ENCODE measurements at places on chromosomes 1 and 21. TPM values are rescaled to one million over a fixed set of nuclear protein-coding genes. Genes with fewer than 3 reads are reported as not detected.

Gene SLAMF1
- 41.3 TPM for total RNA-seq

DNA sequence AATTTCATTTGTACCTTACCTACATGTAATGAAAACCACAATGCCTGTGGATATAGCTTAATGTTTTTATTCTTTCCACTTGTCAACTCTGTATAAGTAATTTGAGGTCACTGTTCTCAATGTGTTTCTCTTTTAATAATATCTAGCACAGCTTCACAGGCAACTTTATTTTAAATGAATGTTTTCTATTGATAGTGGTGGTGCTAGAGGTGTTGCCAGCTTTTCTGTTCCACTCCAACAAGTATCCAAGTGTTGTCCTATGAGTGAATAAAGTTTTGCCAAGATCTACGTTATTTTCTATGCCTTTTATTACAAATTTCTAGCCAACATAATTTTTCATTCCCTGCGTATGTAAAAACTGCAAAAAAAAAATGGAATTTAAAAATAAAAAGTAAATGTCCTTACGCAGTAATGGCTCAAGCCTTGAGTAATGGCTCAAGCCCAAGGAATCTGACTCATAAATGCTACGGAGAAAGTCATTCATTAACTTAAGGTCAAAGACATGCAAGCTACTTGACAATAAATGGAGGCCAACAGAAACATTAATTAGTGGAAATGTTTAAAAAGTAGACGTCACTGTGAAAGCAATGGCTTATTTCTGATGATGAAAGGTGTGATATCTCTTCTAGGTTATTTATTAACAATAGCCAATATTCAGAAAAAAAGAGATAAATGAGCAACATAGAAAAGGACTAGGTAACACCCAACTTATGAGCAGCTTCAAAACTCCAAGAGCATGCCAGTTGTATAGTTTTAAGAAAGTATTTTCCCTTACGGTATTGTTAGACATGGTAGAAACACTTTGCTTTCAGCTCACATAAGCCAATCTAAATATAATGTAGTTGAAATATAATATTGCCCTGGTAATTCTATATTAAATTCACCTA, 71.4 kb downstream of the SLC44A5 start:
- H3K36me3 ChIP-seq: no peaks in the 10 kb centered on the region
- H3K27ac ChIP-seq: no peak overlapping the region
- peaks cover 2% of the 10 kb centered on the region for H3K27me3 ChIP-seq
- H3K4me1 ChIP-seq: no peaks in the 10 kb centered on the region
- H3K4me3 ChIP-seq: no peak overlapping the region

DNA sequence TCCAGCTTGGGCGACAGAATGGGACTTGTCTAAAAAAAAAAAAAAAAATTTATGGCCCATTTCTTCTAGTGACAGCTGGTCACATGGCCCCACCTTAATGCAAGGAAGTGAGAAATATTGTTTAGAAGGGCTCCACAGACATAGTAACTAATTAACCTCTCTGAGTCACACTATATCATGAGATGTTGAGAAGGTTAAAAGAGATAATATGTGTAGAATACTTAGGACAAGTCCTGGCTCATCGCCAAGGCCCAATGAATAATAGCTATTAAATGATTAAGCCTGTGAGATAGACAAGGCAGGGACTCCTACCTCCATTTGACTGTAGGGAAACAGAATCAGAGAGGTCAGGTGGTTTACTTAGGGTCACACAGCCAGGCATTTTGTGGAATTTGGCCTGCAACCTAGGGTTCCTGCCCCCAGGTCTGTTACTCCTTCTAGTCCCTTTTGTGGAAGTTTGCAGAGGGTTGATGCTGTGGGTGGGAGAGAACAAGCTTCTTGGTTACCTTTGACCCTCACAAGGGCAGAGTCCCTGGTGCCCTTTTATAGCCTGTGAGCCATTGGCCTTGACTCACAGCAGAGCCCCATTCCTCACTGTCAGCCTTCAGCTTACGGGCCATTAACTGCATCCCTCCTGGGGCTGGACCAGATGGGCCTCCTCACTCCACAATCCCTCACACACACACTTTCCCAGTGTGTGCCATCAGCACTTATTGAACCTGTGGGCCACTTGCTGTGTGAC, 48.5 kb downstream of the OPRD1 start:
- H3K36me3 ChIP-seq: no peaks in the 10 kb centered on the region
- no peak overlapping the region for H3K4me3 ChIP-seq
- no peaks in the 10 kb centered on the region for H3K27me3 ChIP-seq
- H3K27ac ChIP-seq: no peak overlapping the region
- DNase-seq: no peak
- H3K4me1 ChIP-seq: no peaks in the 10 kb centered on the region

Gene DMBX1
- not detected for total RNA-seq

Gene KAZN
- total RNA-seq: 0.91 TPM

DNA sequence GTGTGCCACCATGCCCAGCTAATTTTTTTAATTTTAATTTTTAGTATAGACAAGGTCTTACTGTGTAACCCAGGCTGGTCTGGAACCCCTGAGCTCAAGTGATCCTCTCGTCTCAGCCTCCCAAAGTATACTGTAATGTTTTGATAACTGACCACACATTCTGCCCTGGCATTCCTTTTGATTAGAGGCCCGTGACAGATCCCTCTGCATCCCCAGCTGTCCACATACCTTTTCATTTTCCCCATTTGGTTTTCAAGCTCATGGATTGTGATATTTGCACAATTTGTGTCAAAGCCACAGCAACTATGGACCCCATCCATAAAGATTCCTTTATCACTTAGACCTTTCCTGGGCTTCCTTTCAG, 116.8 kb upstream of the ATP1A1 start:
- H3K4me3 ChIP-seq: no peak overlapping the region
- no peak for DNase-seq
- peaks cover 40% of the 10 kb centered on the region for H3K4me1 ChIP-seq
- H3K36me3 ChIP-seq: no peaks in the 10 kb centered on the region
- no peak overlapping the region for H3K27ac ChIP-seq
- peaks cover 1% of the 10 kb centered on the region for H3K27me3 ChIP-seq

All from activated naive CD8-positive, alpha-beta T cell treated with anti-CD3 and anti-CD28 coated beads, Interleukin-2, amount 10 ng/mL, durations not matched to agents 7 days and 5 days (primary cell).